ENCODE measurements at places on chromosomes 3 and 15.
A peak's percentile ranks its signal among the peaks of the same experiment; 100 is the strongest.

DNA sequence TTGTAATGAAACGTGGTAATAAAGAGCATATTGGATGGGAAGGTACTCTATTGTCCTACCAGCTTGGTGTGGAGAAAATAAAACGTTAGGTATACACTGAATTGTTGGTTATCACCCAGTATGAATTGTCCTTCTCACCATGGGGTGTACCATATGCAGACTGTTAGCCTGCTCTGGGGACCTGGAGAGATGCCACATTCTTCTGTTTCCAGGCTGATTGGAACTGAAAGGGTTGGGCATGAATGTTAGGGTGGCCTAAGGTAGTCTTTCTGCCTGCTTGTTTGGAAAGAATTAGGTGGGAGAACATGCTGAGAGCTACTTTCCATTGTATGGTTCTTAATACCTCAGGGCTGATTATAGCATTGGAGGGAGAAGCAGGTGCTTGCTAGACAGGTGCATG, 340.6 kb downstream of the PTPRG start:
- no peak for DNase-seq

GRCh38 chr3:55724821-55725220, 237.7 kb upstream of the WNT5A start:
- DNase-seq: no peak

GRCh38 chr3:176619833-176620232, 577.4 kb downstream of the TBL1XR1 start:
- no peak for DNase-seq

GRCh38 chr15:93048759-93049161, 40.3 kb downstream of the RGMA start:
- no peak for DNase-seq

DNA sequence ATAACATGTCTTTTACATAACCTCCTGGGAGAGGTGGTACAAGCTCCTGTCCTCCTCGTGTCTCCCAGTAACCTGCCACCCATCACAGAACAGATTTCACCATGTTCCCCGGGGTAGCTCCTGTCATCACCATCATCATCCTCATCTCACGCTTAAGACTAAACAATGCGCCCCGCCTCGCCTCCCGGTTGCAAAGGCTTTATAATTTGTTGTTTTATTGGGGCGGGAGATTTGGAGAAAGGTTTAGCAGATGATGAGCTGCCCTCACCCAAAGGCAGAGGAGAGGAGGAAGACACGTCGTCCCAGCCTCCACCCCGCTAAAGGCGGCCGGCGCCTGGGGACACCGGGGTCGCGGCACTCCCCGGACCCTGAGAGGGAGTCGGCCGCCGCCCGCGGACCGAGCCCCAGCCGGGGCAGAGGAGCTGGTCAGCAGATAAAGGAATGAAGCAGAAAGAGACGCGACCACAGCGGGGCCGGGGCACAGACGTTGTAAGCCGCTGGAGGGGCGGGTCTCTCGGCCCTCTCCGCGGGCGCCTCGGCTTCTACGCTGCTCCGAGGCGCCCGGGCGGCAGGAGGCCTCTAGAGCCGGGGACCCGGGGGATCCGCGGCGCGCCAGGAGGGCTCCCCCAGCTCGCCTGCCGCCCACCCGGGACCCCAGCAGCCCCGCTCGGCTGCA, 589 bp downstream of the HERC1 start:
- peak; percentile 56 for DNase-seq

GRCh38 chr3:49901366-49902339, 2.0 kb downstream of the MST1R start:
- DNase-seq: no peak

Data from activated CD4-positive, CD25-positive, alpha-beta regulatory T cell treated with anti-CD3 and anti-CD28 coated beads, Interleukin-2, amount 50 U/mL, for 72 hours (primary cell).